ENCODE measurements at places on chromosomes 2 and 18.

DNA sequence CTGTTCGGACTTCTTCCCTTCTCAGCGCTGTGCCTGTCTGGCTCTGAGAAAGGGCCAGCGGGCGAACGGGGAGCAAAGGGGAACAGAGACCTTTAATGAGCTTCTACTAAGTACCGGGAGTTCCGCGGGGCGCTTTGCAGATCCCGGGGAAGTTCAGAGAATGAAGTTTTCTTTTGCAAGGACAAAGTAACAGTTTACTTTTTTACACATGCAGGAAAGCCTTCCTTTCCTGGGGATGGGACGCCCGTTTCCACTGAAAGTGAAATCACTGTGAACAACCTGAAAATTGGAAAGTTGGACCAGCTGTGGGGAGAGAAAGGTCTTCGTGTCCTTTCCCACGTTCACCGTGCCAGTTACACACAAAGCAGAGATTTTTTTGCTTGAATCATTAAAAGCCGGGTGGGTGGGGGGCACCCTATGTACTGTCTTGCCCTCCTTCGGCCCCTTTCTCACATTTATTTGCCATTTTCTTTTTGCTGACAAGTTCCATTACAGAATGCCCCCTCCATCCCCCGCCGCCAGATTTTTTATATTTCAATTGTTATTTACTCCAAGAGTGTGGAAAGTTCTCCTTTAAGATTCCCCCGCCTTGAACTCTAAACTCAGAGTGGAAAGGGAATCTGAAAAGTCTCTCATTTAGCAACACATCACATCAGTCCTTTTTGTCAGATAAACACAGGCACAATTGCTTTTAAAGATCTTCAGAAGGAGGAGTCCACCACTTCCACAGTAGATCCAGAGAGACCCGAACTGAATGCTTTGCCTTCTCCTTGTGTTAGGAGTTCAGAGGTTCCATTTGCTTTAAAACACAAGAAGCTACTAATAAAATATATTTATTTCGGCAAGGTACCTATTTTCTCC is 1.1 kb upstream of the FN1 start:
- no peak for DNase-seq

DNA sequence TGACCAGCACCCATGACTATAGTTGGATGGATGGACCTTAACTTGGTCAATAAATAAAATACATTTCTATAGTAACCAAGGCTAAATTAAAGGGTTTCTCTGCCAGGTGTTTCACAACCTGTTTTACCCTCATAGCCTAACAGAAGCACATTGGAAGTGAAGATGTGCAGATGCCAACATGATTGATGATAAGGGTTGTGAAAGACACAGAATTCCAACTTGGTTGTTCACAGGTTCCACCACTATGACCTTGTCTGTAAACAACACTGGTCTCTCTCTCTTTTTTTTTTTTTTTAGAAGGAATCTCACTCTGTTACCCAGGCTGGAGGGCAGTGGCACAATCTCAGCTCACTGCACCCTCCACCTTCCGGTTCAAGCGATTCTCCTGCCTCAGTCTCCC is 37.5 kb upstream of the PTH2R start:
- DNase-seq = no peak

- no peak for DNase-seq
Observed at GRCh38 chr2:152428800-152429582, 94.0 kb downstream of the FMNL2 start.

DNA sequence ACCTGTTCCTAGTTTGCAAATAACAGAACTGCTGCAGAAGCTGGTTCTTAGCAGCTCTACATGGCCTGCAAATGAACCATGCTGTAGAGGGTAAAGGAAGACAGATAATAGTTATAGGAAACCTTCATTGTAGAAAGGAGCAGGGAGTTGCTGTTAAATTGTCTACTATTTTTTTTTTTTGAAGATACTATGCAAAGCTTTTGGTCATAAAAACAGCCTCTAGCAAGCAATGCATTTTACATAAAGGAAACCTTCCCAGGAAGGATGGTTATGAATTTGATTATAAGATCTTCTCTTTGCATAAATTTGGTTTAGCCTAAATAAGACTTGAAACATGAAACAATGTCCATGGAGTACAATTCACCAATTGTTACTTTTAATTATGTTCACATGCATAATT is 793.4 kb downstream of the SLC4A3 start:
- no peak for DNase-seq

- DNase-seq = no peak
Observed at GRCh38 chr18:12315911-12316310, 7.9 kb downstream of the TUBB6 start.
